Stimulated activated naive CD4-positive, alpha-beta T cell treated with Interleukin-2 at 50 U/mL for 16 hours (primary cell): ENCODE measurements at places on chromosomes 2 and 18.

DNA sequence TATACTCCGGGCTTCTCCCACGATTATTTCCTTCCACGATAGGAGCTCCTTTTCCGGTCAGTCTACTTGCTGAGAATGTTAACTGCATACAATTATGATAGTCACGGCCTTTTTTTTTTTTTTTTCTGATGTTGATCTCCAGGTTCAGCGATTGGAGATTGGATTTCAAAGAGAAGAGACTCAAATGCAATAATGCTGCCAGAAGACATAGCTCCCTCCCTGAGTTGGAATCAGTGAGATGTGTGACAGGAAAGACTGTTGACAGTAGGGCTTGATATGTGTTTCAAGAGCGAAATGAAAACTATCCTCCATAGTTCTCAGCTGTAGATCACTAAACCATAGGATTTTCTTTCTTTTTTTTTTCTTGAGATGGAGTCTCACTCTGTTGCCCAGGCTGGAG is 47.0 kb downstream of the NPPC start:
- DNase-seq: no peak

- no peak for DNase-seq
Observed at GRCh38 chr2:56624181-56624580, 440.4 kb downstream of the CCDC85A start.

DNA sequence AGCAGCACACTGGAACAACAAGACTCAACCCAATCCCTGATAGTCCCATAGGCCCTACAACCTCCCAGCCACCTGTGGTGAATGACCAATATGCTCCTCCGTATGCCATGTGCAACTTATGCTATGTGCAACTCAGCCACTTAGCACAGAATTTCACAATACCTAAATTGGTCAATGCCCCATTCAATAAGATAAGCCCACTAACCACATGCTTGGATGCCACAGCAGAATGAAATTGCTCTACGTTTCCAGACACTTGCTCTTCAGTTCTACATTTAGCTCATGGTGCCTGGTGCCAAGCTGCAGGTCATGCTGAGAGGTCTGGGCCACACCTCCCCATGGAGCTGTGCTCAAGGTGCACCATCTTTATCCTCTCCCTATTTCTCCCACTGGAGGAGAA is 159.8 kb downstream of the EN1 start:
- DNase-seq: no peak

- no peak for DNase-seq
Observed at GRCh38 chr2:190663348-190663747, 14.5 kb downstream of the NAB1 start.
